ENCODE measurements at places on chromosomes 3 and 15.

- DNase-seq: no peak
These were observed 195.0 kb downstream of the SPATA16 start for GRCh38 chr3:172946061-172946460.

GRCh38 chr3:100264242-100264641 is 3.5 kb downstream of the TBC1D23 start:
- DNase-seq: no peak

DNA sequence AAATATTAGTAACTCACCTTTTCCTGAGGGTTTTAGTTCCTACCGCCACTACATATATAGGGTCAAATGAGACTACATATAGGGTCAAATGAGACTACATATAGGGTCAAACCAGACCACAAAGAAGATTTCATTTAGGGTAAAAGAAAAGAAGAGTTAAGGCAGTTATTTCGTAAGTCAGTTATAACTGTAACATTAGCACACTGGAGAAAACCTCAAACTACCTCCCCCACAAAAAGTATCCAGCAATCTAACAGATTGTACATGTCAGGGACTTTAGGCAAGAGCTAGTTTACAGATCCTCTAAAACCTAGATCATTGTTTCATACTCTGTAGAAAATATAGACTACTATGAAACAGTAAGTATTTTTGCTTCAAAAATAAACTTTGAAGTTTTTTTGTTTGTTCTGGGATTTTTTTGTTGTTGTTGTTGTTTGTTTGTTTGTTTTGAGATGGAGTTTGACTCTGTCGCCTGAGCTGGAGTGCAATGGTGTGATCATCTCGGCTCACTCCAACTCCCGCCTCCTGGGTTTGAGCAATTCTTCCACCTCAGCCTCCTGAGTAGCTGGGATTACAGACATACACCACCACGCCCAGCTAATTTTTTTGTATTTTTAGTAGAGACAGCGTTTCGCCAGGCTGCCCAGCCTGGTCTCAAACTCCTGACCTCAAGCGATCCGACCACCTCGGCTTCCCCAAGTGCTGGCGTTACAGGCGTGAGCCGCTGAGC is 92.4 kb upstream of the CGNL1 start:
- DNase-seq: no peak

DNA sequence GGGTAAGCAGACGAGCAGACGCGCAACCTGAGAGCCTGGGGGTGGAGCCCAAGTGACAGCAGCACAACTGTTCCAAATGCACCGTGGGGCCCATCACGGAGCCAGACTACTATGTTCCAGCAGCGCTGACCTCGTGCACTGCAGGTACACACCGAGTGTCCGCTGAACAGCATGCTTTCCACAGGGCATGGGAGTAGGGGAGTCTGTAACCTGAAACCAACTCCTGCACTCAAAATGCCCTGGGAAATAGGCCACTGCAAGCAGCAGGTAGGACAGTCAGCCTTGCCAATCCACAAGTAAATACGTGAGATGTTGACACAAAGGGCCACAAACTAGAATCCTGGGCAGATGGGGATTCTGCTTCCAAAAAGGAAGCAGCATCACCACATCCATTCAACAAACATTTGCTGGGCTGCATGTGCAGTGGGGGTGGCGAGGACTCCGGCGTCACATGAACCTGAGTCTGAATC is 73.9 kb downstream of the TBC1D2B start:
- DNase-seq: no peak

DNA sequence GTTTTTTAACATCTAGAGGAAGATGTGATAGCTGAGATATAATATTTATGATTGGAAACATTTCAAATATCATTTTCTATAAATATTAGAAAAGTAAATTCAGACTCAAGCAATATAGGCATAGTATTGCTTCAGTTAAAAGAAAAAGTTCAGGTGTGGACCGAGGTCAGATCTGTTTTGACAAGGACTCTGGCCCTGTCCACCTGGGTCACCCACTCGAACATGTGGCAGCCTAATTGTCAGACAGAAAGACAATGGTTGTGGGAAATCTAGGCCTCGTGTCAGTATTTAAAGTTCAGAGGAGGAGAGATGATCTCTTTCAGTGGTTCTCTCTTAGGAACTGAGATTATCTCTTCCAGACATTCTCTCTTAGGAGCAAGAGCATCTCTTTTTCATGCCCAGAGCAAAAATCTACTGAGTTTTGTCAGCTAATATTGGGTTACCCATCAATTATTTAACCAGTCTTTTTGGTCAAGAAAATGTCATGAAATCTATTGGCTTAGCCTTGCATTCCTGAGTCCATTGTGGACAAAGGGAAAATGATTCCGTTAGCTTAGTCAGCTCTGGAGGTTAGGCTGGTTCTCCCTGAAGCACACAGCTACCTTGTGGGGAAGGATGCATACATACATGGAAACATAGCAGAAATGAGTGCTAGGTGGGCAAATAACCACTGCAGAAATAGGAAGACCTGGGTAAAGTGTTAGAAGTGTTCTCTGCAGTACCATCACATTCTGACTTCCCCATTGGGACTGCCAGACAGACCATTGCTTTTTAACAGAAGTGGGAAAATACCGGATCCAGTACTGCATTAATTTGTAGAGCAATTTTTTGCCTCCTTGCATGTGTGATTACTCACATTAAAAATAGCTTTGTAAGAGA is 343.3 kb downstream of the GRM7 start:
- no peak for DNase-seq

- no peak for DNase-seq
These were observed 123.6 kb upstream of the DPH6 start for GRCh38 chr15:35669432-35670045.

- no peak for DNase-seq
These were observed 17.4 kb downstream of the ONECUT1 start for GRCh38 chr15:52772766-52773165.

GRCh38 chr3:174365796-174366195 is 493.3 kb upstream of the NAALADL2 start:
- DNase-seq: no peak

DNA sequence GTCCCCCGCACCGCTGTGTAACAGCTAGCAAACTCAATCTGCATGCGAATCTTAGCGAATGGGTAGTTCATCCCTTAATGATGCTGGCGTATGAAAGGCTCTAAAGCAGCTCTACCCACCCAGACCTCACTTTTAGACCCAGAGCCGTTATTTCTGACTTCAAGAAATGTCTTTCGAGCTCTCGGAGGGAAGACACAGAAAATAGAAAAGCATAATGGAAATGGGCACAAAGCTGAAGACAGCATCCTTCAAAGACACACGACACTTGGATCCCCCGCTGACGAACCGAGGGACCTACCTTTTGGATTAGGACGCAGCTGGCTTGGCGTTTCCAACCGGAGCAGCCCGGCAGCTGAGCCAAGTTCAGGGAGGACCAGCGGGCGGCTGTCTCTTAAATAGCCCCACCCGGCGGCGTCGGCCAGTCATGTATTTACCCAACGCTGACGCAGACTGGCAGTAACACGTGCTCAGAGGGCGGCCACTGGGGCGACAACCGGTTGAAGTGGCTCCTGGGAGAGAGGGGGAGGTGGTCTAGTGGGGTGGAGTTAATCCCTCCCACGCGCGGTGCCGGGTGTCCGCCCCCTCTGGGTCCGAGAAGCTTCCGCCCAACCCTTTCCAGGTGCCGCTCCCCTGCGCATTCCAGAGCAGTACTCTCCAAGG is 1.5 kb downstream of the CCK start:
- DNase-seq: no peak

DNA sequence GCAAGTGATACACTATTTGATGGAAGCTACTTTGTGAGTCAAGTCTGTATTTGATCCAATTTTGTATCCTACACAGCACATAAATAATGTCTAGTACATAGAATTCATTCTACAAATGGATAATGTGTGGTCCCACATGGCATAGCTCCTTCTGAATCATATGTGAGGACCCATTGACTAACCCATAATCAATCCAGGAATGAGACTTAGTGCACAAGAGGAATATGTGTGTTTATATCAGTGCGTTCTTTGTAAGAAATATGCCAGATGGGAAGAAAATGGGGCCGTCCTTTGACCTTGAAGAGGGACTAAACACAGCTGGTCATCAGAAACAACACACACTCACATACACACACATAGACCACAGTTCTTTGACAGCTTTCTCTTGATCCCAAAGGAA is 282.7 kb upstream of the SEMA6D start:
- DNase-seq: no peak

- DNase-seq: no peak
These were observed 196.0 kb upstream of the TOPAZ1 start for GRCh38 chr3:44045476-44046275.
